ENCODE measurements at places on chromosomes 6 and 20. TPM values are rescaled to one million over a fixed set of nuclear protein-coding genes. Genes with fewer than 3 reads are reported as not detected.
A peak's percentile ranks its signal among the peaks of the same experiment; 100 is the strongest.

DNA sequence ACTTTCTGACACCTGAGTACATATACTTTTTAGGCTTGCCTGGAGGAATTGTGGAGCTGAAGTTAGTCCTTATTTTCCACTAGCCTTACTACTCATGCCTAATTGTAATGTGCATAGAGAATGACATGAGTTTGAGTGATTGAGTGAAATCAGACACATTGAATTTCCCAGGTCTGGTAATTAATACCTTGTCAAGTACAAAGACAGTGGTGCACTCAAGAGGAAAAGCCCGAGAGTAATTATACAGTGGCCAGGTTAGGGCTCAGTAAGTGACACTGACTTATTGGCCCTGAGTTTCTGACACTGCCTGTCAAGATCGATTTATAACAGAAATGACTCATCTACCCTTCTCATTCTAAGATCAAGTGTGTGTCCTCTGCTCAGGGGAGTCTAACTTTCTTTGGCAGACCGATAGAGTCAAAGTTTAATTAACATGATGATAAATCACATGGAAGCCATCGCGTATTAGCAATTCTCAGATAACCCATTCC lies 288.3 kb downstream of the TPBG start:
- H3K36me3 ChIP-seq = no peaks in the 10 kb centered on the region
- H3K4me1 ChIP-seq = no peaks in the 10 kb centered on the region

DNA sequence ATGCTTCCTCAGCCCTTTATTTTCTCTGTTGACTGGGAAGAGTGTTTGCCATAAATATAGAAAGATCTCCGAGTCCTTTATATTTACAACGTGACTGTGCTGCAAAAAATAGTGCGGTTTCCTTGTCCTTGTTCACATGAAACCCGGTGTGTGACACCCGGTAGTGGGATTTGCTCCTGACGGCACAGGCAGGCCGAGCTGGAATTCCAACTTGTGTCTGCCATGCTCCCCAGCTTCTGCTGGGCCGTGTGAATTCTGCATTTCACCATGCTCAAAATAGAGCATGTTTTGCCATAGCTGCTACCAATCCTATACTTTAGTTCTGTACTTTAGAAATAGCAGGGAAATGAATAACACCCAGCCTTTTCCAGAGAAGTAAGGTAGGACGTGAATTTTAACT lies 60.3 kb upstream of the PDE10A start:
- no peak overlapping the region for H3K4me3 ChIP-seq
- no peak overlapping the region for H3K27ac ChIP-seq
- peaks cover 28% of the 10 kb centered on the region for H3K4me1 ChIP-seq
- no peaks in the 10 kb centered on the region for H3K36me3 ChIP-seq

GRCh38 chr6:166343150-166343487 lies 774 bp upstream of the SFT2D1 start:
- H3K4me1 ChIP-seq = peaks cover 6% of the 10 kb centered on the region
- H3K4me3 ChIP-seq = peak overlapping the region; percentile 93
- H3K36me3 ChIP-seq = peaks cover 3% of the 10 kb centered on the region
- peak overlapping the region; percentile 84 for H3K27ac ChIP-seq

Gene F13A1
- total RNA-seq = 0.48 TPM

GRCh38 chr6:164344801-164345291 lies 930.3 kb downstream of the QKI start:
- no peak for DNase-seq
- H3K4me1 ChIP-seq = no peaks in the 10 kb centered on the region
- no peak overlapping the region for H3K27ac ChIP-seq
- no peaks in the 10 kb centered on the region for H3K36me3 ChIP-seq

Gene ADGRF4
- total RNA-seq = 2.3 TPM

DNA sequence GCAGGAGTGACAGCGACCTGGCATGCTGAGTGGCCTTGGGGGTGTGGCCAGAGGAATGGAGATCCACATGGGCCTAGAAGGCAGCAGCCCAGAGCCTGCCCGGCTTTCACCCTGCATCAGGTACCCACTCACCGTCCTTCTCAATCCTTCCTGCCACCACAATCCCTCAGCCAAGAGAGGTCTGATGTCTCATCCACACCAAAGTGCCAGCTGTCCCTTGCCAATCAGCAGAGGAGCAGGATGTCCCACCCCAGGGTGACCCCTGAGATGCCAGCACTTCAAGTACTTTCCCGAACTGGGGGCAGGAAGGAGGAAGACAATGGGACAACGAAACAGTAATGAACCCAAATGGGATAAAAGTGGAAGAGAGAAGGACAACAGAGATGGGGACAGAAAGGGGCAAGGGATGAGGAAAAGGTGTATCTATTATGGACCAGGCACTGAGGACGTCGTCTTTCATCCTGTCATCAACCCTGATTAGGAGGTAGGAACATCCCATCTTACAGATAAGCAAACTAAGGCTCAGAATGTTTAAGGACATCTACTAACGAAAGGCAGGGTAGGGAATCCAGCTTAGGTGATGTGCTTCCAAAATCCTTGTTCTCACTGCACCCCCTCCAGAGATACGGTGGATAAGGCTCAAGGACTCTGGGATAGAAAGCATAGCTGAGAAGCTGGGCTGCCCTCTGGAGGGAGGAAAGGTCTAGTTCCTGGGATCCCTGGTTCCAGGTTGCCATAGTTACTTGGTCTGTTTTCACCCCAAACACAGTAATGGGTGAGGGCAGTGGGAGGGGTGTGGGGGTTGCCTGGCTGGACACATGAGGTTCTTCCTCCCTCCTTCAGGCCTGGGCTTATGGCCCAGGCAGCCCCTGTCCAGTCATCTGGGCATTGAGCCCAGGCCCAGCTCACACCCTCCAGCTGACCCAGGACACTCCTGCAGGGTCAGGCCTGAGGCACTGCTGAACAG lies 4.5 kb upstream of the TNXB start:
- H3K36me3 ChIP-seq = peaks cover 20% of the 10 kb centered on the region
- DNase-seq = no peak
- no peak overlapping the region for H3K4me3 ChIP-seq
- H3K4me1 ChIP-seq = peaks cover 32% of the 10 kb centered on the region
- peaks cover 5% of the 10 kb centered on the region for H3K27me3 ChIP-seq
- H3K27ac ChIP-seq = peak overlapping the region; percentile 98

Gene FUT9
- total RNA-seq = 4.9 TPM

- peaks cover 3% of the 10 kb centered on the region for H3K27me3 ChIP-seq
- no peak for DNase-seq
- no peak overlapping the region for H3K27ac ChIP-seq
- H3K4me3 ChIP-seq = no peak overlapping the region
- H3K36me3 ChIP-seq = no peaks in the 10 kb centered on the region
These were observed 60.2 kb downstream of the SCML4 start for GRCh38 chr6:107763946-107764345.

DNA sequence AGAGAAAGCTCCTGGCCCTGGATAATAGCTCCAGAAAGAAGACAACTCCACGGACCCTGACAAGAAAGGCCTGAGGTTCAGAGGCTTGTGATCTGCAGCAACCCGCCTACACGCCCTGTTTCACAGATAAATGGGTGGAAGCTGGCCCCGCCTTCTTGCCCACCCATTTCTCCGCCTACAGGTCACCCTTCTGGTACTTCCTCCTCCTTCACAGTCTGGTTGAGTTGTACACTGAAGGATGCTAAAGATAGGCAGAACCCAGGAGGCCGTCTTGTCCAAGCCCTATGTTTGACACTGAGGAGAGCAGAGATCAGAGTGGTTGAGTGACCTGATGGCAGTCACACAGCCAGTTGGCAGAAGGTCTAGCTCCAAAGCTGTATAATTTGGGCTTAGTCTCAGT lies 34.2 kb upstream of the MDGA1 start:
- no peaks in the 10 kb centered on the region for H3K36me3 ChIP-seq
- peaks cover 9% of the 10 kb centered on the region for H3K4me1 ChIP-seq
- no peak overlapping the region for H3K27ac ChIP-seq

DNA sequence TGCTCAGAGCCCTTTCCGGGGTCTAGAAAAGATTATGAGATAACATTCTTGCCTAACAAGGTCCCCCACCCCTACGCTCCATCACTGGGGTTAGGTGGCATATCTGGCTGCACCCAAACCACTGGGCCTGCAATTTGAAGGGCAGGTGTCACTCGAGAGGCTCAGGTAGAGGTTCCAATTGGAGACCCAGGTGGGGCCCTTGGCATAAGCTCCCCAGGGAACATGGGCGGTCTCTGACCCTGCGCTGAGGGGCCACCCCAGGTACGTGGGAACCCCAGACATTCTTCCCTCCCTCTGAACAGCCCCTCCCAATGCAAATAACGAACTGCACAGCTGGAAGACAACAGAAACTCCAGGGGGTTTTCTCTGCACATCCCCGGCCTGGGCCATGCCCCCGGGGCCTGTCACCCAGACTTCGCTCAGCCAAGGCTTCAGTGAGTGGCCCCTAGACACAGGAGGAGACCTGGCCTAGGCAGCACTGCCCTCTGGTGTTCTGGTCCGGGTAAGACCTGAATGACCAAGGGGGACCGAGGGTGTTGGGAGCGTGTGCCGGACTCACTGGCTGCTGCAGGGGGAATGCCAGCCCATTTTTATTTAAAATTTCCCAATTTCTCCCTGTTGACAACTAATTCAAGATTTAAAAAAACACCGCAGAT lies 47.5 kb downstream of the DSTN start:
- H3K27ac ChIP-seq = no peak overlapping the region
- peaks cover 5% of the 10 kb centered on the region for H3K36me3 ChIP-seq
- H3K27me3 ChIP-seq = no peaks in the 10 kb centered on the region
- DNase-seq = peak; percentile 73

Gene SNAP25
- 12.5 TPM for total RNA-seq

- H3K4me3 ChIP-seq = no peak overlapping the region
- peak overlapping the region; percentile 60 for H3K27ac ChIP-seq
- no peaks in the 10 kb centered on the region for H3K36me3 ChIP-seq
- DNase-seq = no peak
- no peaks in the 10 kb centered on the region for H3K4me1 ChIP-seq
- H3K27me3 ChIP-seq = peaks cover 7% of the 10 kb centered on the region
These were observed 304.9 kb upstream of the PRDM1 start for GRCh38 chr6:105781248-105781647.

Gene ZBTB46
- total RNA-seq = 13.6 TPM

GRCh38 chr6:91267246-91267645 lies 680.4 kb upstream of the MAP3K7 start:
- H3K4me1 ChIP-seq = peaks cover 5% of the 10 kb centered on the region
- no peak overlapping the region for H3K27ac ChIP-seq
- DNase-seq = no peak
- no peak overlapping the region for H3K4me3 ChIP-seq
- no peaks in the 10 kb centered on the region for H3K36me3 ChIP-seq

GRCh38 chr6:97919046-97919445 lies 636.0 kb upstream of the MMS22L start:
- H3K4me3 ChIP-seq = no peak overlapping the region
- H3K27ac ChIP-seq = no peak overlapping the region
- H3K36me3 ChIP-seq = no peaks in the 10 kb centered on the region
- DNase-seq = no peak
- no peaks in the 10 kb centered on the region for H3K4me1 ChIP-seq
- no peaks in the 10 kb centered on the region for H3K27me3 ChIP-seq

Gene RAD21L1
- total RNA-seq = not detected

DNA sequence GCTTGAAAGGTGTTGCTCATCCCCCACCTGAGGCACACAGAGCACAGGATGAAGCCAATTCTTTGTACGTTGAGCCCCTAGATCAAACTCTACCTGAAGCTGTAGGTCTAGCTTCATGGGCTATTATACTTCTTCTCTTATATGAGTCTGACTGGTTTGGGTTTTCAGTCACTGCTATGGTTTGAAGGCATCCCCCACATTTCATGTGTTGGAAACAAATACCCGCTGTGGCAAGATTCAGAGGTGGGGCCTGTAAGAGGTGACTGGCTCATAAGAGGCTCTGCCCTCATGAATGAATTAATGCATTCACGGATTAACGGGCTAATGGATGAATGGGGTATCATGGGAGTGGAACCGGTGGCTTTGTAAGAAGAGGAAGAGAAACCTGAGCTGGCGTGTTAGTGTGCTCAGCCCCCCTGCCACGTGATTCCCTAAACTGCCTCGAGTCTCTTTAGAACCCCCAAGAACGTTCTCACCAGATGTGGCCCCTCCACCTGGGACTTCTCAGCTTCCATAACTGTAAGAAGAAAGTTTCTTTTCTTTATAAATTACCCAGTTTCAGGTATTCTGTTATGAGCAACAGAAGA lies 39.2 kb downstream of the PREX1 start:
- no peak overlapping the region for H3K4me3 ChIP-seq
- H3K27ac ChIP-seq = peak overlapping the region; percentile 66
- H3K4me1 ChIP-seq = peaks cover 31% of the 10 kb centered on the region
- H3K27me3 ChIP-seq = peaks cover 26% of the 10 kb centered on the region

DNA sequence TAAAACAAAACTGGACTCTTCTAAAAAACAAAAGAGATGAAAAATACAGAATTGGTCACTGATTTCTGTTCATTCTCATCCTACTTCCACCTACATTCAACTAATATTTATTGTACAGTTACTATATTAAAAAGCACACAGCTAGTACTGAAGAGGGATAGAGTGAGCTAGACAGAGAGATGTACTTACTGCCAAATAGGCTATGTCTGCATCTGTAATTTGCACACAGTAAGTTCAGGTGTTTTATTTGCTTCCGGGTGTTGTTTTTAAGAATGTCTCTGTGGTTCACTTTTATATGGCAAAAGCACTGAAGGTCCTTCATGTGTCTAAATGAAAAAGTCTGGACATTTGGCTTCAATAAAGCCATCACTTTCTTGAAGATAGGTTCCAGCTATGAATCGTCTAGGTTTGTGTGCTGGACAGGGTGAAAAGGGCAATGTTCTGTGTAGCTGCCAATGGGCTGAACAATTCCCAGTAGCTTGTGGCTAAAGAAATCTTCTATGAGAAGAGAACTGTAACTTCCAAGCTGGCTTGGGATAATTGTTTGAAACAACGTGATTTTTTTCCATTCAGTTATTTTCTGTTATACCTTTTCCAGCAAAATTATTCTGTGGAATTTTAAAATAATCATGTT lies 47.3 kb downstream of the EPB41L2 start:
- H3K36me3 ChIP-seq = no peaks in the 10 kb centered on the region
- DNase-seq = no peak
- H3K27me3 ChIP-seq = no peaks in the 10 kb centered on the region
- H3K27ac ChIP-seq = no peak overlapping the region
- peaks cover 27% of the 10 kb centered on the region for H3K4me1 ChIP-seq

Gene FRS3
- total RNA-seq = 7.0 TPM

DNA sequence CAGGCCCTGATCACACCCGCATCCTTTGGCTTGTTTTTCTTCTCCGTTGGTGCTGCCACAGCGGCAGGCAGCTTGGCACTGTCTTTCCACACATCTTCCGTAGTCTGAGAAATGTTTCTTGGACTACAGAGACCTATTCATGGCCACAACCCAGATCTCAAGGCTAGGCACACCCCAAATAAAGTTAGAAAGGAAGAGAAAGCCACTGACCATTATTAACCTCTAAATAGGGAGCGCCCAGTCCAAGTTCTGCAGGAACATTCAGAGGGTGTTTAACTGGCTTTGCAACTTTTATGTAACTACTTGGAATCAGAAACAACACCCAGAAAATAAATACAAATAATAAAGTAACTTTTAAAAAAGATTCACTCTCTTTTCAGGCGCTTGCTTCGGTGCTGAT lies 124.8 kb upstream of the NEDD9 start:
- H3K27ac ChIP-seq = peak overlapping the region; percentile 95
- H3K27me3 ChIP-seq = peaks cover 5% of the 10 kb centered on the region
- peak overlapping the region; percentile 57 for H3K4me3 ChIP-seq

GRCh38 chr6:87755708-87756671 lies 54.0 kb upstream of the AKIRIN2 start:
- H3K27me3 ChIP-seq = no peaks in the 10 kb centered on the region
- peaks cover 15% of the 10 kb centered on the region for H3K4me1 ChIP-seq
- no peak for DNase-seq
- no peaks in the 10 kb centered on the region for H3K36me3 ChIP-seq
